Gastrocnemius medialis (tissue), 4 donors: ENCODE measurements at places on chromosomes 2 and 18. TPM values are rescaled to one million over a fixed set of nuclear protein-coding genes. Genes with fewer than 3 reads are reported as not detected.

TUBB8B gene
- total RNA-seq: not detected

SP5 gene
- total RNA-seq: not detected

C1QL2 gene
- not detected for total RNA-seq

CFAP210 gene
- total RNA-seq: not detected

IL1B gene
- total RNA-seq: not detected

YIPF4 gene
- 27.3 TPM for total RNA-seq

PLGLB1 gene
- 0.75 TPM for total RNA-seq

ZNF512 gene
- total RNA-seq: 10.7 TPM

UGT1A1 gene
- 0.20 TPM for total RNA-seq

CEBPZ gene
- total RNA-seq: 43.2 TPM

RBM44 gene
- total RNA-seq: 0.51 TPM

GAL3ST2 gene
- not detected for total RNA-seq

CCDC102B gene
- 1.2 TPM for total RNA-seq

ZBTB7C gene
- 0.82 TPM for total RNA-seq

STAM2 gene
- 16.7 TPM for total RNA-seq

NCKAP5 gene
- total RNA-seq: 0.51 TPM

TMEM178A gene
- not detected for total RNA-seq

HTRA2 gene
- 24.2 TPM for total RNA-seq

GALNT3 gene
- not detected for total RNA-seq

PAX8 gene
- total RNA-seq: 8.7 TPM

OR6B2 gene
- not detected for total RNA-seq

CASP10 gene
- 7.3 TPM for total RNA-seq

TM4SF20 gene
- total RNA-seq: not detected

TDRD15 gene
- 0.68 TPM for total RNA-seq

FAM237A gene
- total RNA-seq: not detected

IL18RAP gene
- total RNA-seq: 1.9 TPM

FAM228A gene
- 0.39 TPM for total RNA-seq

C2orf66 gene
- total RNA-seq: not detected

ZSWIM2 gene
- total RNA-seq: not detected

ITGB6 gene
- 1.1 TPM for total RNA-seq

MDH1B gene
- total RNA-seq: 1.6 TPM

CPS1 gene
- total RNA-seq: 2.4 TPM

SLC38A11 gene
- total RNA-seq: 0.78 TPM

FER1L5 gene
- not detected for total RNA-seq

GPR39 gene
- 0.15 TPM for total RNA-seq

GPR45 gene
- total RNA-seq: not detected
